Mucosa of descending colon (tissue), 3 donors: ENCODE measurements at places on chromosomes 11 and 22. TPM values are rescaled to one million over a fixed set of nuclear protein-coding genes. Genes with fewer than 3 reads are reported as not detected.

- no peak for DNase-seq
Measured at GRCh38 chr11:130587658-130588057, 139.2 kb downstream of the ADAMTS15 start.

DNA sequence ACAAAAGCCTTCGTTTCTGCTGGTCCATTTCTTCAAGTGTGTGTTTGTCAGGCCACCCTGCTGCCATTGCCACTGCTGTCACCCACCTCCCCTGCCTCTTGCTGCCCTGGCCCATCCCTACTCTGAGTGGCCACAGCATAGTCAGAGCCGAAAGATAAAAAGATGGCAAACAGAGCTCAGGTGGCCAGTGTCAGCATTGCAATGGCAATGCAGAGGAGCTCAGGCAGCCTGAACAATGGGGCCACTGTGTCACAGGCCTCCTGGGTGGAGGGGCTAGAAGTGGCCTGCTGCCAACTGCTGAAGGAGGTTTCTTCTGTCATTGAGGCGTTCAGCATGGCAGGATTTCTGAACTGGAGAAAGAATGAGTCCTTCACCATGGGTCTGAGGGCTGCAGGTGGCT lies 137.1 kb downstream of the CSNK2A3 start:
- DNase-seq, result no peak

RAB3IL1 gene
- total RNA-seq, result 11.8 TPM

SCT gene
- total RNA-seq, result 1.0 TPM

DNA sequence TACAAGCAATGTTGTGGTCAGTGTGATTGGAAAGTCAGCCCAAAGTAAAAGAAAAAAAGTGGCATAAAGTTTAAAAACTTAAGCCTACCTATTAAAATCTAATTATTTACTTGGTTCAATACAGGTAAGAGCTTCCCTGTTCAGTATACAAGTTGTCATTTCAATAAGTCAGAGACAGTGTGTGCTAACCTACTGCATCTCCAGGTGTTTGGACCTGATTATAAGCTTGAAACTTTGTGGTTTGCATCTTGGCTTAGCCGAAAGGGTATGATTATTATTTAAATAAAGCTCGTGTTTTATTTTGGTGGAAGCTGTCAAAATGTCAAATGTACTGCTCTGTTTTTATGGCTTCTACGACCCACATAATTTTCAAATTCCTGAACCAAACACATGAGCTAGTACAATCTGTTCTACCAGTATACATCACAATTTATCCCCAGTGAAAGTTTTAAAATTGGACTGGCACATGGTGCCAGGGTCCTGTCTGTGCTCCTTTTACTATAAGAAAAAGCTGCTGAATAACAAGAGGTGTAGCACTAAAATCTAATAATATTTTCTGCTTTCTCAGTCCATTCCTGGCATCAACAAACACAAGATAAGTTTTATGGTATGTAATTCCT lies 103.9 kb upstream of the ANO3 start:
- no peak for DNase-seq

PRODH gene
- 4.9 TPM for total RNA-seq
